Umbilical cord (tissue), 2 donors: ENCODE measurements at places on chromosomes 1 and 21. TPM values are rescaled to one million over a fixed set of nuclear protein-coding genes. Genes with fewer than 3 reads are reported as not detected.

Gene RHCE
- total RNA-seq = 1.4 TPM

Gene NBPF4
- 0.96 TPM for total RNA-seq

Gene TMEM54
- total RNA-seq = 21.7 TPM

Gene CD53
- total RNA-seq = 30.1 TPM

Gene S100A16
- total RNA-seq = 40.0 TPM

Gene S100A14
- 29.6 TPM for total RNA-seq

Gene TMIGD3
- total RNA-seq = 24.3 TPM

Gene NES
- total RNA-seq = 19.0 TPM

Gene RCAN1
- total RNA-seq = 90.5 TPM

Gene CLIC6
- 0.96 TPM for total RNA-seq

Gene EYA3
- total RNA-seq = 7.2 TPM
